ENCODE measurements at places on chromosomes 5 and 9. TPM values are rescaled to one million over a fixed set of nuclear protein-coding genes. Genes with fewer than 3 reads are reported as not detected.

- no peak for DNase-seq
These were observed 466.0 kb upstream of the ADAMTS16 start for GRCh38 chr5:4674166-4674565.

DNA sequence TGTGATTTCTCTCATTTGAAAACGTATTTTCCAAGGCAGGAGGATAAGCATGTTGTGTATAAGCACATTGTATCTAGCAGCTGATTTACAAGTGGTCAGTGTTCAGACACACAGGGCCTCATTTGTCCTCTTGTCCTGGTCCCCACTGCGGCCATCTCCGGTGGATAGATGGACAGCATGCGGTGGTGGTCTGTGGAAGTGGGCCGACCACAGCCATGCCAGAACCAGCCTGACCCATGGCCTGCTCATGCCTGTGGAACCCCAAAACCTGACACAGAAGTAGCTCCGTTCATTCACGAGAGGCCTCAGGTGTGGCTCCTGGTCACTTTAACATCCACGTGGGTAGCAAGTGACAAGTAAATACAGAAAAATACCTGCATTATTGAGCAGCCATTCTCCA lies 14.6 kb downstream of the IRX2 start:
- no peak for DNase-seq

The RNF180 gene
- total RNA-seq, result 14.8 TPM

- no peak for DNase-seq
These were observed 74.6 kb downstream of the GOLPH3 start for GRCh38 chr5:32099486-32100035.

- DNase-seq, result no peak
These were observed 281.8 kb downstream of the AOPEP start for GRCh38 chr9:95008151-95008771.

The DRD1 gene
- total RNA-seq, result 0.81 TPM

The C9orf152 gene
- 44.4 TPM for total RNA-seq

- DNase-seq, result no peak
These were observed 129.3 kb upstream of the STC2 start for GRCh38 chr5:173457482-173457881.

The IFNA13 gene
- not detected for total RNA-seq

GRCh38 chr9:77403239-77403638 lies 225.9 kb downstream of the VPS13A start:
- DNase-seq, result no peak

The SV2C gene
- 0.20 TPM for total RNA-seq

DNA sequence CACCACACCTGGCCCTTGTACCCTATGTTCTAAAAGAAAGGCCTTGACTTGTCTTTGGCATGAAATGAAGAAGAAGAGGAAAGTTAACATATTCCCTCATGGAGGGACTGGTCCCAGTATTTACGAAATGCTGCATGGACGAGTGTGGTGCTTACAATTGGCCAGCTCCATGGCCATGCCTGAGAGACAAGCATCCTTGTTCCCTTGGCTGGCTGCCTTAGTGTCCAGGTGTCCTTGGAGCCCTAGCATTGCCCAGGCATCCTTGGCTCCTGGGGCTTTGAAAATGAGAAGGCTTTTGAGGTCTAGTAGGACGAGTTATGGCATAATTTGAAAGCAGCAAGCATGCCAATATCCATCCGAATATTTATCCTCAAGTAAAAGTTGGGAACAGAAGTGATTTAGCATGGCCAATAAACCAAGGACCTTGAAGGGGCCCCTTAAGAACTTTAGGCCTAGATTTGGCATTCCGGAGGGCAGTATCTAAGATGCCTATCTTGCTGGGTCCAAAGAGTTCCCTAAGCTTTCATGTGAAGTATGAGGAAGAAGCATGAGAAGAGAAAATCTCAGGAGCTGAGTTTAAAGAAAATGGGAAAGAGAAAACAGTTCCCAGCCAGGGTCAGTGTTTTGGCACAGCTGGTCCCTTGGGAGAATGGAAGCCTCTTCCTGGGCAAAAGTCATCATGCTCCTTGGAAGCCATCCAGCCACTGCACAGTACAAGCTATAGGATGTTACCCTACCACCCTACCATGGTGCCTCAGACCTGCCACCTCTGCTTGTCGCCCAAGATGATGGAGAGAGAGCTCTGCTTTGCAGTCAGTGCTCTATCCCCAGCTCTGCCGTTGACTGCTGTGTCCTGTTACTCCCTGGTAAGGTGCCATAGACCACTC lies 91.0 kb downstream of the AOPEP start:
- DNase-seq, result no peak

- no peak for DNase-seq
These were observed 498 bp upstream of the ARHGEF37 start for GRCh38 chr5:149580808-149581191.

DNA sequence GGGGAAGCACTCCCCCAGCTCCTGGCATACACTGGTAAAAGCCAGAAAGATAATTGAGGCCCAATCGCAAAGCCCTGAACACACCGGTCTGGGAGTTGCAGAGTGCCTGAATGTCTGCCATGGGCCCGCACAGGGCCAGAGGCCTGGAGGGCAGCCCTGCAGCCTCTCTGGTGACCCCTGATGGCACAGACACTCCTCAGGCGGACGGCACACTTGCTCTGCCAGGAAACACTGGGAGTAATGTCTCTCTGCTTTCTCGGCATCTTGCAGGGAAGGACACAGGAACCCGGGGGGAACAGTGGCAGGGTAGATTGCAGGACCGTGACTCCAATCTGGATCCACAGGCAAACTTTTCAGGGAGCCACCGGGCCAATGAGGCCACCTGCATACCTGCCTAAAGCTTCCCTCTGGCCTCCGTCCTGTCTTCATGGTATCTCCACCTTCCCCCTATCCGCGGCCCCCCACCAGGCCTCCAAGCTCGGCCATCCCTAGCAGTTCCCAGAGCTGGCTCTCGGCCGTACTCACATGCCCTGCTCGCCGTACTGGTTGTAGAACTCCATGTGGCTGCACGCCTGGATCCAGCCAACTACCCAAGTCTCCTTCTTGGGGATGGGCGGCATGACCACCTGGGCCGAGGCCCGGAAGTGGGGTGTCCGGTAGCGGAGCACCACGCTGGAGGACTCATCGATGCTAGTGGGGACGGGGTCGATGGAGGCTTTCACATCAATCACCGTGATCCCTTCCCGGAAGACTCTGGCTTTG lies 797 bp downstream of the FAM78A start:
- no peak for DNase-seq

The NR4A3 gene
- total RNA-seq, result 7.5 TPM

DNA sequence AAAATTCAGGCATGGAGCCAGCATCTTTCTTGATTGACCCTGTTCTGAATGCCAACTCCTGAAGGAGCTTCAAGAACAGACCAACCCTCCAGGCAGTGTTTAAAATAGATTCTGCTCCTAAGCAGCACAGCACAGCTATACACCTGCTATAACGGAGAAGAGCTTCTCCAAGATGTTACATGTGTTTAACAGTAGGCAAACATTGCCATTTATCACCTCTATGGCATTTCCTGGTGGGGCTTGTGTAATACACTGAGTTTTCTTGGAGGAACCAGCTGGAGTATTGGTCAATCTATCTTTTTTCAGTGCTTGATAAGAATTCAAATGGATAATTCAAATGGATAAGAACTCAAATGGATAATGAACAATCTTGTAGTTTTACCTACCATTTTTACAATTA lies 615.1 kb downstream of the CDH12 start:
- no peak for DNase-seq

- peak; percentile 55 for DNase-seq
These were observed 125.2 kb downstream of the GPBP1 start for GRCh38 chr5:57298985-57299491.

DNA sequence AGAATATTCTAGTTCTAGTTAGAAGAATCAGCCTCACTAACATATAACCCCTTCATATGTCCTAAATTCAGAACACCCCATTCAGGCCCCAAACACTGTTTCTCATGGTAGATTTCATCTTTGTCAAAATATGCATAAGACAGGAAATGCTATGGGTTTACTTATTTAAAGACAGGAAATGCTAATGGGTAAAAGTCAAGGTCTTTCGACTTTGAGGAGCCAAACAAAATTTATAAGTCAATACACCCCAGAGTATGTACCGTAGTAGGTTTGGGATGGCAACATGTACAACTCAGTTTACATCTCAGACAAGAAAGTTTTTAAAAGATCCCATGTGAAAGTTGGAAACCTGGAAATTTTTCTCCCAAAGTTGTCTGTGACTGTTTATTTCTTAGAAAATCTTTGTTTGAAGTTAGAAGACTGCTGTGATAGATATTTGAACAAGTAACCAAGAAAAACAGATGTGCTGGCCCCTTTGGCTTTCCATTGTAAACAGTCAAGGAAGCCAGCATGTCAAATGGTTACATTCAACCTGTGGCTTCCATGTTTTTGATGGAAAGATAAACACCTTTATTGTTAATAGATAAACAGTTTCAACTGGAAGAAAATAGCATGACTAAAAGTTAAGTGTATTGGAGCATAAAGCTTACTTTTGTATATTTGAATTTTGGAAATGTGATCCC lies 102.2 kb downstream of the INIP start:
- no peak for DNase-seq

- no peak for DNase-seq
These were observed 17.3 kb downstream of the RECK start for GRCh38 chr9:36053971-36054370.

The EEIG1 gene
- total RNA-seq, result 220 TPM

GRCh38 chr9:93128715-93129224 lies 5.3 kb downstream of the NINJ1 start:
- DNase-seq, result no peak

The GABRA1 gene
- not detected for total RNA-seq

- DNase-seq, result no peak
These were observed 2.1 kb downstream of the DHX29 start for GRCh38 chr5:55305345-55305744.

- DNase-seq, result no peak
These were observed 38.7 kb downstream of the CXXC5 start for GRCh38 chr5:139686706-139687441.

- no peak for DNase-seq
These were observed 166.4 kb downstream of the PRR16 start for GRCh38 chr5:120630550-120630949.

GRCh38 chr9:129148463-129149204 lies 29.4 kb downstream of the IER5L start:
- no peak for DNase-seq

DNA sequence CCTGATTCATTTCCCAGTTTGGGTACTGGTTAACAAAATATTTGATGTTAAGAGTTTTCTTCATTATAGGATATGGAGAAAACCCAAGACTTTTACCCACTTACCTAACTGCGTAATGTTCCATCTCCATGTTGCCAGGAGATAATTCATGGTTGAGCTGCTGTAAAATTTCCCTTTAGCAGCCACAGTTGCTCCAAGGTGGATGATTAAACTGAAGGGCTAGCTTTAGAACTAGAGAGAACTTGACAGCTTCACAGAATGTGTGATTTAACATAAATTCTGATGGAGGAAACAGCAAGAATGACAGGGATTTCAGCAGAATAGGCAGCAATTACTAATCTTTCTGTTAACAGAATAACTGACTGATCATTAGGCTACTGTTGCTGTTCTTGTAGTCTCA lies 236.1 kb downstream of the MEF2C start:
- no peak for DNase-seq

The UBQLN1 gene
- 101 TPM for total RNA-seq

Data from mucosa of gallbladder (tissue), 1 donor.